ENCODE measurements at places on chromosomes 2 and 18. TPM values are rescaled to one million over a fixed set of nuclear protein-coding genes. Genes with fewer than 3 reads are reported as not detected.

GRCh38 chr18:53649621-53650020 lies 574.8 kb downstream of the MBD2 start:
- H3K4me3 ChIP-seq = no peak overlapping the region
- no peaks in the 10 kb centered on the region for H3K27me3 ChIP-seq
- no peak overlapping the region for H3K27ac ChIP-seq
- H3K4me1 ChIP-seq = no peaks in the 10 kb centered on the region
- DNase-seq = no peak

- H3K36me3 ChIP-seq = peaks cover 17% of the 10 kb centered on the region
- no peak overlapping the region for H3K27ac ChIP-seq
- H3K4me3 ChIP-seq = no peak overlapping the region
- H3K4me1 ChIP-seq = peaks cover 4% of the 10 kb centered on the region
- peak; percentile 67 for DNase-seq
Observed at GRCh38 chr18:13003466-13003896, 12.3 kb downstream of the CEP192 start.

DCC gene
- not detected for total RNA-seq

- peak within 1 kb of the TSS; percentile 76 for H3K4me3 ChIP-seq
- no peaks in the 10 kb centered on the region for H3K27me3 ChIP-seq
- H3K36me3 ChIP-seq = no peaks in the 10 kb centered on the region
- H3K27ac ChIP-seq = peak within 1 kb of the TSS; percentile 98
- peaks cover 23% of the 10 kb centered on the region for H3K4me1 ChIP-seq
Observed at GRCh38 chr18:62715436-62715758, at the start of gene PHLPP1. PHLPP1 (plus strand) TSS chr18:62715541; CDS start chr18:62715684, 143 bp downstream.

- H3K4me1 ChIP-seq = no peaks in the 10 kb centered on the region
- H3K4me3 ChIP-seq = no peak overlapping the region
- H3K27me3 ChIP-seq = no peaks in the 10 kb centered on the region
- no peak for DNase-seq
- peaks cover 6% of the 10 kb centered on the region for H3K36me3 ChIP-seq
Observed at GRCh38 chr2:102367331-102367971, 11.9 kb downstream of the IL18R1 start.

GRCh38 chr18:63284827-63285733 lies 34.5 kb downstream of the BCL2 start:
- no peaks in the 10 kb centered on the region for H3K4me1 ChIP-seq
- H3K4me3 ChIP-seq = no peak overlapping the region
- no peaks in the 10 kb centered on the region for H3K27me3 ChIP-seq
- no peak for DNase-seq
- no peak overlapping the region for H3K27ac ChIP-seq

DNA sequence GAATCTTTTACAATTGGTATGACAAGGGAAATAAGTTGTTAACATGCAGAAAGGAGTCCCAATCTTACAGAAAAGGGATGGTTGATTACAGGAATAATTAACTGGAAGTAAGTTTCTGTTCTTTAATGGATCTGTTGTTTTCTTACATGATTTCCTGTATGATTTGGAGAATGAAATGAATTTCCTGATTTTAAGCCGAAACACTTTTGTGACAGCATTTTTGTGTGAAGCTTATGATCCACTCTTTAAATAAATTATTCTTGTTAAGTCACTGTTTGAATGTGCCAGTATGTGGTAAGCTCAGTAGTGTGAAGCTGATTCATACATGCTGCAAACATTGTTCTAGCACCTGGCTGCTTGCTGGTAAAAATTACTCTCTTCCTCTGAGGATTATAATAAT lies 516.2 kb downstream of the DCDC2C start:
- H3K4me3 ChIP-seq = no peak overlapping the region
- DNase-seq = no peak
- H3K36me3 ChIP-seq = no peaks in the 10 kb centered on the region
- H3K27me3 ChIP-seq = no peaks in the 10 kb centered on the region
- peaks cover 23% of the 10 kb centered on the region for H3K4me1 ChIP-seq
- H3K27ac ChIP-seq = no peak overlapping the region

CRYGB gene
- not detected for total RNA-seq

DNA sequence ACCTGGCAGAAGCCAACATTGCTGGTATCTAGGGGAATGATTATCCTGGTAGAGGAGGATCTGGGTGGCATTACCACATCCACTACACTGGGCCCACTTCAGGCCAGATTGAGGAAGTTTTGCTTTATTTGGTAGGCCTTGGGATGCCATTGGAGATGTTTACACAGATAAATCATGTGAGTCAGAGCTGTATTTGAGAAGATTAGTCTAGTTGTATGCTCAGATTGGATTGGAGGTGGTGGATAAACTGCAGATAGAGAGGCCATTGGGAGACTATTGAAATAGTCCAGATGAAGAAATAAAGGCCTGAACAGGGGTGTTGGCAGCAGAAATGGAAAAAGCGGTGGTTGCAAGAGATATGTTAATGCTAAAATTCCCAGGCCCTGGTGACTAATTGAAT lies 81.5 kb downstream of the EFEMP1 start:
- no peak overlapping the region for H3K4me3 ChIP-seq
- H3K36me3 ChIP-seq = no peaks in the 10 kb centered on the region
- no peak overlapping the region for H3K27ac ChIP-seq
- no peak for DNase-seq
- no peaks in the 10 kb centered on the region for H3K4me1 ChIP-seq

GRCh38 chr2:69184224-69184623 lies 171.2 kb downstream of the ANTXR1 start:
- no peak overlapping the region for H3K4me3 ChIP-seq
- H3K27me3 ChIP-seq = no peaks in the 10 kb centered on the region
- H3K36me3 ChIP-seq = peaks cover 35% of the 10 kb centered on the region
- H3K27ac ChIP-seq = no peak overlapping the region
- no peak for DNase-seq

DNA sequence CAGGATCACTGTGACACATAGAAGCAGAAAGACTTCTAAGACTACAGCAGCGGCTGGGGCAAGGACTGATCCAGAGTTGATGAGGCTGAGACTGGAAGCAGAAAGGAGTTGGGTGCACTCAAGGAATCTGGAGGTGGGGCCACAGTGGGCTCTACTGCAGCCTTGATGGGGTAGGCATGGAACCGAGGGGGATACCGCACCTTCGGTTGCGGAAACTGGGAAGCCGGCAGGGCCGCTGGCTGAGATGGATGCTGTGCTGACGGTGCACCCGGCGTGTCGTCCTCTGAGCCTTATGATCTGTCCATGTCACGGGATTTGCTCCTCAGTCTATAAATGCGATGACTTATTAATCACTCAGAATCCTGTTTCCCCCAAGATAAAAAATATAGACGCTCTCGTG lies 473.5 kb upstream of the MYT1L start:
- H3K4me3 ChIP-seq = no peak overlapping the region
- DNase-seq = no peak
- H3K27ac ChIP-seq = no peak overlapping the region
- H3K27me3 ChIP-seq = peaks cover 17% of the 10 kb centered on the region
- no peaks in the 10 kb centered on the region for H3K36me3 ChIP-seq
- H3K4me1 ChIP-seq = no peaks in the 10 kb centered on the region

- no peaks in the 10 kb centered on the region for H3K4me1 ChIP-seq
- no peak overlapping the region for H3K27ac ChIP-seq
- H3K27me3 ChIP-seq = no peaks in the 10 kb centered on the region
- no peak overlapping the region for H3K4me3 ChIP-seq
- DNase-seq = no peak
Observed at GRCh38 chr2:221001381-221001801, 570.7 kb downstream of the EPHA4 start.

DNA sequence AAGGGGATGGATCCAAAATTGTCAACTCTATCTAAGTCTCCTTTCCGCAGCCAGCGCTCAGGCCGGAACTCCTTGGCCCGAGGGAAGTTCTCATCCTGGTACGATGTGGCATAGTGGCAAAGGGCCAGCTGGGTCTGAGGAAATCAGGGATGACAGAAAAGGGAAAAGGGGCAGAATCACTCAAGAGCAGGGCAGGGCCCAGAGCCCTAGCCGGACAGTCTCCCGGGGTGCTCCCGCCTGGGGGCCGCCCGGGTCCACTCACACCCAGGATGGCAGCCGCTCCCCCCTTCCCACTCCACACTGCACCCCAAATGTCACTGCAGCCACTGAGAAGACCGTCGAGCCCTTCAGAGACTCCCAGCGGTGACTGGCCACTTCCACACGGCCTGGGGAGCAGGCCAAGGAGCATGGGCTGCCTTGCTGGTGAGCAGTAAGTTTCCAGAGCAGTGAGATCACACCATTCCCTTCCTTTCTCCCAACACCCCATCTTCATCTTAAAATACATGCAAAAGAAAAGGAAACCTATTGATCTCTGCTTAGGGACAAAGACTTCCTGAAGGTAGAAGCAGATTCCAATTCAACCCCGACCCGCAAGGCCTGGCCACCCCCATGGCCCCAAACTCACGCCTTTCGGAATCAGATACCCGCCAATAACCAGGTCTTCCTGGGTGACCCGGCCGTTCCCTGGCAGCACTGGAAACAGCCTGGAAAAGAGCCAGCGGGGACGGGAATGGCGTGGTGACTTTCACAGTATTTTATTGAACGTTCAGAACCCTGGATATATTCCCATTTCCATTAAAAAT lies 26.7 kb downstream of the CYP27C1 start:
- no peaks in the 10 kb centered on the region for H3K36me3 ChIP-seq
- DNase-seq = no peak
- no peak overlapping the region for H3K4me3 ChIP-seq
- peaks cover 6% of the 10 kb centered on the region for H3K4me1 ChIP-seq

DNA sequence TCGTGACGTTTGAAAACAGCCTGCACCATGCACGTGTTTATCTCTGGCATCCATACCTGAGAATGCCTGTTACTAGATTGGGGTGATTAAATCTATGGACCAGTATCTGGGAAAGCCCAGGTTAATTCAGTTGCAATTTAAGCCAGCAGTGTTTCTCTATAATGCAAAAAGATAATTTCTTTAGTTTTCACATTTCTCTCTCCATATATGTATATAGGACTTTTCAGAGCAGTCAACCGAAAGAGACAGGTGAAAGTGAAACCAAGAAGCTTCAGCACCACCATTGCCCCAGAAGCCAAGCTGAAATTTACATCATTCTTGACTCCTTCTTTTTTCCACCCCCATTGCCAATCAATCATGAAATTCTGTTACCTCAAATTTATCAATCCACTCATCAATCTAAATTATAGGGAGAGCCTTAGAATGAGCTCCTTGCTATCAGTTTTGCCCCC lies 2.7 kb upstream of the LRP2 start:
- no peak overlapping the region for H3K27ac ChIP-seq
- peak overlapping the region; percentile 73 for H3K4me3 ChIP-seq
- H3K4me1 ChIP-seq = peaks cover 29% of the 10 kb centered on the region
- DNase-seq = peak; percentile 11
- no peaks in the 10 kb centered on the region for H3K36me3 ChIP-seq

SH2D6 gene
- total RNA-seq = 0.84 TPM

IL1B gene
- total RNA-seq = 5.5 TPM

CYP27C1 gene
- total RNA-seq = not detected

DNA sequence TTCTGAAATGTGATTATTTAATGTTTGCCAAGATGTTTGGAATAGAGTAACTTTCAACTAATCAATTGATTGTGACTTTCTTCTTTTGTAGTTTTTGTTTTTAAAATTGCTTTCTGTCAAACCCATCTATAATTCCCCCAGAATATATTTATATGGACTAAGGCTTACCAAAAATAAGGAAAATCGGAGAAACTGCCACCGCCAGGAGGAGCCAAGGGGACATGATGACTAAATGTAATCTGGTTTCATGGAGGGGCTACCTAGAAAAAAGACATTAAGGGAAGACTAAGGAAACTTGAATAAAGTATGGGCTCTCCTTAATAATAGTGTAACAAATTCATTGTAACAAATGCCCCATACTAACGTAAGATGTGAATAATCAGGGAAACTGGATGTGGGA lies 19.5 kb downstream of the BOLA3 start:
- no peaks in the 10 kb centered on the region for H3K27me3 ChIP-seq
- H3K27ac ChIP-seq = no peak overlapping the region
- H3K4me3 ChIP-seq = no peak overlapping the region
- H3K4me1 ChIP-seq = no peaks in the 10 kb centered on the region
- DNase-seq = no peak

- H3K27ac ChIP-seq = no peak overlapping the region
- no peak for DNase-seq
- H3K36me3 ChIP-seq = peaks cover 30% of the 10 kb centered on the region
- H3K4me3 ChIP-seq = no peak overlapping the region
Observed at GRCh38 chr18:26504831-26505230, 43.5 kb downstream of the KCTD1 start.

- no peak for DNase-seq
- H3K4me1 ChIP-seq = no peaks in the 10 kb centered on the region
- H3K4me3 ChIP-seq = no peak overlapping the region
- no peaks in the 10 kb centered on the region for H3K27me3 ChIP-seq
Observed at GRCh38 chr2:17056236-17056635, 390.6 kb upstream of the CYRIA start.

GRCh38 chr18:76518860-76519538 lies 24.0 kb upstream of the ZNF516 start:
- no peak overlapping the region for H3K27ac ChIP-seq
- DNase-seq = no peak
- no peaks in the 10 kb centered on the region for H3K27me3 ChIP-seq

DNA sequence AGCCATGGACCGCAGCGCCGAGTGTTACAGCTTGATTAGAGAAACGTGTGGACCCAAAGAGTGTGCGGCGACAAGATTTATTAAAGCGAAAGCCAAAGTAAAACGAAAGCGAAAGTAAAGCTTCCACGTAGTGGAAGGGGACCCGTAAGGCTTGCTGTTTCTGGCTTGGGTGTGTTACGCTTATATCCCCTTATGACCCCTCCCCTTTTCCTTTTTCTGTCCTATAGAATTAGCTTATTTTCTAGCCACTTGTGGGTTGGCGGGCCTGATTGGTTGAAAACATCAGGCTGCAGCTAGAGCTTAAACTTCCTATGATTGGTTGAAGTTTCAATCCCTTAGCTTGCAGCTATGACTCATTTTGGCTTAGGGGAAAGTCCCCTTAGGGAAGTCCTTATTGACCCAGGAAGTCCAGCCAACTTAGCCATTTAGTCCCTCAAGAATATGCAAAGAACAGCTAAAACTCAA lies 969.7 kb downstream of the DCDC2C start:
- H3K36me3 ChIP-seq = no peaks in the 10 kb centered on the region
- no peaks in the 10 kb centered on the region for H3K27me3 ChIP-seq
- no peak for DNase-seq

GRCh38 chr2:62559582-62559981 lies 53.6 kb upstream of the TMEM17 start:
- no peak for DNase-seq
- no peak overlapping the region for H3K4me3 ChIP-seq
- H3K36me3 ChIP-seq = no peaks in the 10 kb centered on the region
- no peak overlapping the region for H3K27ac ChIP-seq
- H3K4me1 ChIP-seq = no peaks in the 10 kb centered on the region

DNA sequence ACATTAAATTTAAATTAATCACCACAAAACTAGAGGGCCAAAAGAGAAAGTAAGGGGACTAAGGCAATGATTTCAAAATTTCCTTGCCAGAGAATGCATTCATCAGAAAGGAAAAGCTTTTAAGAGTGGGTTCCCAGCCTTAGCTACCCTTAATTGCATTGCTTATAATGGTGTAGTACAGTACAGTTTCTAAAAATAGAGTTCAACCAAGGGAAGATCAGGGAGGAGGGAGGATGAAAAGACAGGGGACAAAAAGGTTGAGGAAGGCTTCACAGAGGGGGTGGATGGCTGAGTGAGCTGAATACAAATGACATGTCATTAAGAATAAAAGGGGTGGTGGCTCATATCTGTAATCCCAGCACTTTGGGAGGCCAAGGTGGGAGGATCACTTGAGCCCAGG lies 119.9 kb downstream of the RBMS1 start:
- H3K27ac ChIP-seq = peak overlapping the region; percentile 85
- DNase-seq = no peak
- no peak overlapping the region for H3K4me3 ChIP-seq
- peaks cover 55% of the 10 kb centered on the region for H3K4me1 ChIP-seq
- peaks cover 26% of the 10 kb centered on the region for H3K36me3 ChIP-seq
- no peaks in the 10 kb centered on the region for H3K27me3 ChIP-seq

- H3K27ac ChIP-seq = no peak overlapping the region
- no peak overlapping the region for H3K4me3 ChIP-seq
- H3K4me1 ChIP-seq = peaks cover 8% of the 10 kb centered on the region
- H3K27me3 ChIP-seq = no peaks in the 10 kb centered on the region
Observed at GRCh38 chr2:58203018-58203417, 38.1 kb downstream of the FANCL start.

PLB1 gene
- total RNA-seq = 0.91 TPM

All from MCF 10A (cell line).